Activated naive CD4-positive, alpha-beta T cell treated with anti-CD3 and anti-CD28 coated beads, Interleukin-2, amount 50 U/mL, for 72 hours (primary cell): ENCODE measurements at places on chromosomes 7 and 10. TPM values are rescaled to one million over a fixed set of nuclear protein-coding genes. Genes with fewer than 3 reads are reported as not detected.

CH25H gene
- total RNA-seq = not detected

SH2D4B gene
- not detected for total RNA-seq

PRKCQ gene
- 48.4 TPM for total RNA-seq

ANKRD61 gene
- not detected for total RNA-seq

SCIN gene
- 0.80 TPM for total RNA-seq

ZNF853 gene
- 0.89 TPM for total RNA-seq

MRLN gene
- not detected for total RNA-seq

CALML3 gene
- not detected for total RNA-seq

HOXA3 gene
- not detected for total RNA-seq

WDFY4 gene
- total RNA-seq = 0.25 TPM

CALD1 gene
- 5.9 TPM for total RNA-seq

BHLHA15 gene
- 0.66 TPM for total RNA-seq

CPN1 gene
- not detected for total RNA-seq

SSC4D gene
- 0.62 TPM for total RNA-seq

TRIP6 gene
- 34.4 TPM for total RNA-seq

STOX1 gene
- 0.84 TPM for total RNA-seq

PNLIPRP2 gene
- not detected for total RNA-seq

ZNF804B gene
- not detected for total RNA-seq

LDB3 gene
- 0.05 TPM for total RNA-seq

NKX1-2 gene
- not detected for total RNA-seq

NOS3 gene
- total RNA-seq = 1.8 TPM
